ENCODE measurements at places on chromosomes 2 and 18.
A peak's percentile ranks its signal among the peaks of the same experiment; 100 is the strongest.

- DNase-seq, result no peak
Measured at GRCh38 chr2:226906163-226906693, 70.4 kb downstream of the RHBDD1 start.

DNA sequence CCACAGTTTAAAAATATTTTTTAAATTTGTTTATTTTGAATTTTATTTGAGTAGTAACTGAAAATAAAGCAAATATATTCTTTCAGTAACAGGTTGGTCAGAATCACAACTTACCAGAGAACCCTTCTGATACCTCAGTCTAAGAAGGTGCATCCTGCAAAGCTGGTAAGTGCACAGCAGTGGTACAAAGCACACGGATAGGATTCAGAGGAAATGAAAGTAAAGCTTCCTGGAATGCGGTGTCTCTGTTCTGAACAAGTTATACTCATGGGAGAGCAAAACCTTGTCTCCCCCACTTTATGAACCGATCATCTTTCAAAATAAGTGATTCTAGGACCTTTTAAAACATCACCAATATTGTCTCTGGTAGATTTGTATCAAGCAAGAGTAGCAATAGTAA, 398.3 kb downstream of the TMX3 start:
- no peak for DNase-seq

DNA sequence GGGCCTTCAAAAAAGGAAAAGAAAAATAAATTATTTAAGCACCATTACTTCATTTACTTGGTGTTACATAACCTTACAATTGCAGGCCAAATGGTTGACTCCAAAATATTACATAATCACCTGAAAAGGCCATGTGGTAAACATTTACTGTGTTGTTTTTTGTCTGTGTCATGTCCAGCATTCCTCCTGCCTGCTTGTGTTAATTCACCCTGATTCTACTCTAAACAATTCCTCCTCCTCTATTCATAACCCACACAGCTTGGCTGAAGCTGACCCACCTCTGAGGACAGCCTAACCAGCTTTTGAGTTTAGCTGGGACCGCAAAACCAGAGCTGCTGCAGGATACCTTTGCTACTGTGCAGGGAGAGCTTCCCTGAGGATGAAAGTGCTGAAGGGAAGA, 35.4 kb downstream of the TMX3 start:
- DNase-seq, result peak; percentile 8

GRCh38 chr2:117108741-117109267, 705.7 kb upstream of the DDX18 start:
- DNase-seq, result no peak

GRCh38 chr2:207896525-207897285, 127.0 kb upstream of the FZD5 start:
- DNase-seq, result no peak

GRCh38 chr2:119721462-119721861, 38.3 kb upstream of the PTPN4 start:
- no peak for DNase-seq

DNA sequence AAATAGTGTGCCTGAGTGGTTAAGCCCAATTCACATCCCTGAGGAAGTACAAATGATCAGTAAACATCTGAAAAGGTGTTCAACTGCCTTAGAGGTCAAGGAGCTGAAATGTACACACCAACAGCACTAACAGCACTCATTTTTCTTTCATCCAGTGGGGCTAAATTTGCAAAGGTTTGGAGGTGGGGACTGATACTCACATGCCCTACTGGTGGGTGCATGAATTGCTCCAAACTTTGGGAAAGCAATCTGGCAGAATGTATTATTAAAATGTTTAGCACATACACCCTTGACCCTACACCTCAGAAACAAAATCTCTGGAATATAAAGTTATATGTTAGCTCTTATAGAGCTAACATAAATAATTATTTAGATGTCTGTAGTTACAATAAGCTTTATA, 19.0 kb upstream of the FAM178B start:
- no peak for DNase-seq

DNA sequence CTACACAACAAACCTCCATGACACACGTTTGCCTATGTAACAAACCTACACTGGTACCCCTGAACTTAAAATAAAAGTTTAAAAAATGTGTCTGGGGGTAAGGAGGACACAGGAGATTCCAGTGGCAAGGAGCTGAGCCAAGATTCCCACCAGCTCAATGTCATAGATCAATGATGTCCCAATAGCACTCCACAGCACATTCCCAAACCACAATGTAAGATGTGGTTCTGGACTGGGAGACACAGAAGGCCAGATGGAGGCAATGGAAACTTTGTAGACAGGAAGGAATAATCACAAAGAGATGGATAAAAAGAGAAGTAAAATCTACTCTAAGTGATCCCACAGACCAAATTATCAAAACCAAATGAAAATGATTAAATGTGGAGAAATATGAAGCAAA, 312.4 kb upstream of the SOX11 start:
- no peak for DNase-seq

DNA sequence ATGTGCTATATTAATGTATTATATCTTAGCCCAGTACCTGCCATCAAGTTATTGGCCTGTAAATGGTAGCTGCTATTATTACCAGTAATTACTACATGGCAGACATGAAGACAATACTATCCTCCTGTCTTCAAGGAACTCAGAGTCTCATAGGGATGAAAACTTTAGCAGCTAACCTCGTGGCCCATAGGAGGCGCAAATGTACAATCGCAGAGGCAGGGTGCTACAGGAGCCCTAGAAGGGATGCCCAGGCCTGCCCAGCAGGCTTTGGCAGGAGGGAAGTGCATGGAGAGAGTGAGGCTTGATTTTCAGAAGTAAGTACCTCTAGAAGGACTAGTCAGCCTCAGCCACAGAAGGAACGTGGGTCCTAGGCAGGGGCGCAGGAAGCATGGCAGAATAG, 44.7 kb upstream of the KIDINS220 start:
- peak; percentile 28 for DNase-seq

DNA sequence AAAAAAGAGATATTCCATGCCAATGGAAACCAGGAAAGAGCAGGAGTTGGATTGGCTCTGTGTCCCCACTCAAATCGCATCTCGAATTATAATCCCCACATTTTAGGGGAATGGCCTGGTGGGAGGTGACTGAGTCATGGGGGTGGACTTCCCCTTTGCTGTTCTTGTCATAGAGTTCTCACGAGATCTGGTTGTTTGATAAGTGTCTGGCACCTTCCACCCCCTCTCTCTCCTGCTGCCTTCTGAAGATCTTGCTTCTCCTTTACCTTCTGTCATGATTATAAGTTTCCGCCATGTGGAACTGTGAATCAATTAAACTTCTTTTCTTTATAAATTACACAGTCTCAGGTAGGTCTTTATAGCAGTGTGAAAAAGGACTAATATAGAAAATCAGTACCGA, 355.6 kb downstream of the NBAS start:
- no peak for DNase-seq

GRCh38 chr2:2939078-2939795, 438.4 kb downstream of the EIPR1 start:
- no peak for DNase-seq
